ENCODE measurements at places on chromosomes 6 and 20.

- DNase-seq: no peak
Measured at GRCh38 chr6:142407685-142408273, 106.0 kb downstream of the ADGRG6 start.

- DNase-seq: no peak
Measured at GRCh38 chr20:49169547-49169946, 18.6 kb downstream of the STAU1 start.

GRCh38 chr6:139029470-139030227, 1.1 kb downstream of the ABRACL start:
- peak; percentile 53 for DNase-seq

DNA sequence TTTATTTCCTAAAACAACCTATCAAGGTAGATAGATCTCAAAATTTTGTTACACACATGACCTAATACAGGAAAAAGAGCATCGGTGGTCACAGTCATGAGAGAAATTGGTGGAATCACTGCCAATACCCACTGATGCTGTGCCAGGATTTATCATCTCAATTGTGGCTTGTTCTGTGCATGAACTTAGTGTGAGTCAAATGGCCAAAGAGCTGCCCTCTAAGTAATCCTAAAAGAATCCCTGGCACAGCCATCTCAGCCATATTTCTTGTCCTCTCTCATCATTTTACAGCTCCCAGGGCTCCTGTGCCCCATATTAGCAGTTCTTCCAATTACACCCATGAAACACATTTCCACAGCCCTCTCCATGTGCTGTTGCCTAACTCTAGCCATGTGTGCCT, 6.1 kb downstream of the GSTA5 start:
- no peak for DNase-seq

DNA sequence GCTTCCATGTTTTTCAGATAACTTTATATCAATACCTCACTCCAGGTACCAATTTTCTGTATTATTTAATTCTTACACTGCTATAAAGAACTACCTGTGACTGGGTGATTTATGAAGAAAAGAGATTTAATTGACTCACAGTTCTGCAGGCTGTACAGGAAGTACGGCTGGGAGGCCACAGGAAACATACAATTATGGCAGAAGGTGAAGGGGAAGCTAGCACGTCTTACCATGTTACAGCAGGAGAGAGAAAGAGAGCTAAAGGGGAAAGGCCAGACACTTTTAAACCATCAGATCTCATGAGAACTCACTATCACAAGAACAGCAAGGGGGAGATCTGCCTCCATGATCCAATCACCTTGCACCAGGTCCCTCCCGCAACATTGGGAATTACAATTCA, 119.1 kb upstream of the BMP5 start:
- DNase-seq: no peak

- DNase-seq: no peak
Measured at GRCh38 chr6:167514524-167514923, 189.6 kb downstream of the TTLL2 start.

DNA sequence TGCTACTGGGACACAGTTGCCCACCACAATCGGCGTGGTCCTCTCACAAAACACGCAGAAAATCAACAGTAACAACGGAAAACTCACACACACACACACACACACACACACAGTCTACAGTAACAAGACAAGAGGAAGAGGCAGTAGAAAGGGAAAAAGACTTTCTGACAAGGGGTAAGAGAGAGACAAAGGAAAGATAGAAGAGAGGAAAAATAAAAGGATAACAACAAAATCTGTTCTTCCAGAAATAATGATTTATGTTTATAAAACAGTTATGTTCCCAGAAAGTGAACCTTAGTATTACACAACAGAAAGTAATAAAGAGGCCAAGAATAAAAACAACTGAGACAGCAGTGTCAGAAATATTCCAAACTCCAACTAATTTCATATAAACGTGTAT, 2.9 kb downstream of the RANBP9 start:
- no peak for DNase-seq

DNA sequence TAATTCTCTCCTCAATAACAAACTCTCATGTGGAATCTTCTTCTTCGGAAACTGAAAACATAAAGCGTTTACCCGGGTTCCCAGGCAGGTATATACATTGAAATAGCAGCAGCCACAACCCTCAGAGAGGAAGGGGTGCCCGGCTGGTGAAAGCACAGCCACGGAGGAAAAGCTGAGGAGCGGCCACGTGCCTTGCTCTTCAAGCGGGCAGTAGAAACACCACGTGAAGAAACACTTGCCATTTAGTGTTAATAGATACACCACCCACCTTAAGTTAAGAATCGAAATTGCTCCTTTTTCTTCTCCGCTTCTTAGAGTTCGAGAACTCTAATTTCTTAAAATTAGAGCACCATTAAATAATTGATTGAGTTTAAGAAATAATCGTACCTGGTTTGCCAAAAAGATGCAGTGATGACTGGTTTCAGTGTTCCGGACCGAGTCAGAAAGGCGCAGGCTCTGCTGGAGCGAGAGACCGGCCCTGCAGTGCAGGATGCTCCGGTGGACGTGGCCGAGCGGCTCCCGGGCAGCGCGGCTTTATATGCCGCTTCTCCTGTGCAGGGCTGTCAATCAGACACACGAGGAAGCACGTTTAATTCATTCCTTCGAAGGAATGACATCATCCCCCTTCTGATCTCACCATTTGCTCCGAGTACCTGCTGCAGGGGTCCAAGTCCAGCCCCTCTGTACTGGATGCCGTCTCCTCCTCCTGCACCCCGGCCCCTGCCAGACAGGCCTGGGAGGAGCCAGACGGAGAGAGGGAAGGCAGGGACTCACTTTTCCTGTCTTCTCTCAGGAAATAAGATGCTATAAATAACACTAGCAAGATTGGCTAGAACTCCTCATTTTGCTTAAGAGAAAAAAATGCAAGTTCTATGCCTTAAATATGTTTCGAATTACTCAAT, at the start of gene THBS2:
THBS2 (minus strand) TSS at position 510 of the 902 bp plus-strand sequence. CDS start 3,062 bp downstream, outside the sequence.
- DNase-seq: no peak

GRCh38 chr6:131602781-131603312, 25.2 kb downstream of the MED23 start:
- no peak for DNase-seq

DNA sequence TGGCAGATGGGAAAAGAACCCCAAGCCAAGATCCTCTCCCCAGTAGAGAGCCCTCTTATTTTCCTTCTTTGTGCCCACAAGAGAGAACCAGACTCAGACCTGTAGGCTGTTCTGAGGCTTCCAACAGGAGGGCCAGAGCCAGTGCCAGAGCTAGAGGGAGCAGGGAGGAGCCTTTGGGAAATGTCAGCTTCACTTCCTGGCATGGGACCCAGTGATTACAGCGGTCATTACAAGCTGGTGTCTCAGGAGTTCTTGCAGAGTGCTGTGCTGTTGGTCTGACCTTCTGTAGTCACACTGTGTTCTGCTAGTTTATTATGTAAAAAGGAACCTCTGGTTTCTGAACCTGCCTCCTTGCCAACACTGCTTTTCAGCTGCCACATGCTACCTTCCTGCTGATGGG, 38.9 kb downstream of the STK35 start:
- no peak for DNase-seq

DNA sequence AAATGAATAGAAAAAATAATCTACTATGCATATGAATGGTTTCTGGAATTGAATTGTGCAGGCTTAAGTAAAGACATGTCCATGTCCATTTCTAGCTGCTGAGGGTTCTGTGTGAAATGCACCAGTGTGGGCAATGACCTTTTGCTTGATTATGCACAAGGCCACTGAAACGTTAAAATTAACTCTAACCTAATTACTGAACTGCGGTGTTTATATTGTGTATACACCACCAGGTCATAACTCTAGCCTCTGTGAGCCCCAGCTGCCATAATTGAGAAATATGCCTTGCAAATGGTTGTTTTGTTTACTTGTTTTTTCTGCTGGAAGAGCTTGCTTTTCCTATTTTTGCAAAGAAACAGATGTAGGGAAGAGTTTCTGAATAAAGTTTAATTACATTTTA, 46.1 kb downstream of the RSPO3 start:
- DNase-seq: no peak

DNA sequence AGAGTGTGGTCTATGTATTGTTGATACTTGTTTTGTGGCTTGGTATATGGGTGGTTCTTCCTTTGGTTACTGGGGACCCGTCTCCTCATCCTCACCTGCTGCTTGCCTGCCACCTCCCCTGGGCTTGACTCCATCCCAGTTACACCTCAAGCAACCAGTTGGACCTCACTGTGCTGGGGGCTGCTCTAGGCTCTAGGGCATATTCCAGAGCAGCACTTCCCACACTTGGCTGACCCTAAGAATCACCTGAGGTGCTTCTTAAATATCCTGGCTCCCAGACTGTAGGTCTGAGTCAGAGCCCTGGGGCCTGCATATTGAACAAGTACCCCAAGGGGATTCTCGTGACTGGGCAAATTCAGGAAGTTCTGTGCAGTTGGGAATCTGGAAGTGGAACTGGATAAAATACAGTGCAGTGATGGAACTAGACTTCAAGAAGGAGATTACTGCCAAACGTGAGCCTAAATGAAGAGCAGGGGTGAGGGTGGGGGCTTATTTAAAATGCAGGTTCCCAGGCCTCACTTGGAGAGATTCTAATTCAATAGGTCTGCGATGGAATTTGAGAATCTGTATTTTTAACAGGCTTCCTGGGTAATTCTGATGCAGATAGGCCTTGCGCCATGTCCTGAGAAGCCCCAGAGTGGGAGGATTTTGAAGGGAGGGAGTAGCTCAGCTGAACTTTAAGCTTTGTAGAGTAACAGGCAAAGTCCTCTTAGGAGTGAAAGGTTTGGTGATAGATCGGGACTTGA, 7.6 kb downstream of the SPATS1 start:
- no peak for DNase-seq

DNA sequence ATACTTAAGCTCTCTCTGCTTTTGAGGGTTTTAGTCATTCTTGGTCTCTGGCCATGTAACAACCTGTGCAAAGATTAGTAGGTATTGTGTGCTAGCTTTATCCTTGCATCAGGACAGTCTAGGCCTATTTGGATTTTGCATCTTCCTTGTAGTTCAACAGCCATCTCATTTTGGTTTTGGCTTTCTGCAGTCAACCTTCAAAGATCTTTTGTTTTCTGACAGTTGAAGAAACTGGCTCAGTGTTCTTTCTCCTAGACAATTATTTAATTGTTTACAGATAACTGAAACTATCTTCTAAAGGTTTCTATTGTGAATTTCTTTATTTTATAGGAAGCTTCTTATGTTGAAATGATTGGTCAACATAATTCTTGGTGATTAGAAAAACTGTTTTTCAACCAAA, 307.5 kb downstream of the CDKAL1 start:
- no peak for DNase-seq
